Dorsolateral prefrontal cortex (tissue), 122 donors: ENCODE measurements at places on chromosomes 2 and 18. TPM values are rescaled to one million over a fixed set of nuclear protein-coding genes. Genes with fewer than 3 reads are reported as not detected.

- no peak for DNase-seq
These were observed 481.9 kb downstream of the CDH2 start for GRCh38 chr18:27695052-27695451.

KIF3C gene
- 310 TPM for total RNA-seq

DNA sequence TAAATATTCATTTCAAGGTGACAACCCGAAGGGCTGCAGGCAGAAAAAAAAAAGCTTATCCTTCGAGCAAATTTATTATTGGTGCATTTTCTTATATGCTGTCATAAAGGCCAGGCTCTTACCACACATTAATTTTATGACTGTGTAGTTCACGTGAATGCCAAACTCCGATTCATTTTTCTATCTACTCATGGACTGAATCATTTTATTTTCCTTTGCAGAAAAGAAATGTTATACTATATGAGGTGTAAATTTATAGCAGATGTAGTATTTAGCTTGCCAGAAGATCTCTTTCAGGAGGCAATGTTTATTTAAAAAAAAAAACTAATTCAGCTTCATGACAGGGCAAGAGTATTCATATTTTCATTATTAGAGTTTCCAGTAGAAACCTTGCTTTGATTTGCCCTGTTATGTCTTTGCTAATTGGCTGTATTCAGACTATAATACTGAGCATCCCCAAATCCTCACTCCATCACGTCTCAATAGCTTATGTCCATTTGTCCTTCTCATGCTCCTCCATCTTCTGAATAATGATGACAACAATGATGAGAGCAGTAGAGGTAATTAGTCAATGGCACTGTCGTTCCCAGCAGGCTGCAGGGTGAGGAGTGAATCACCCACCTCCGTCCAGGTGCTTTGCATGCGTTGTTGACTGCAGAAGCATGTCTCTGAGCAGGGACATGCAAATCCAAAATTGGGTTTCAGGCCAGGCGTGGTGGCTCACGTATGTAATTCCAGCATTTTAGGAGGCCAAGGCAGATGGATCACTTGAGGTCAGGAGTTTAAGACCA, 101.1 kb upstream of the RAB12 start:
- DNase-seq, result no peak

- no peak for DNase-seq
These were observed 85.8 kb downstream of the SH3RF3 start for GRCh38 chr2:109214651-109215371.

PRR30 gene
- total RNA-seq, result not detected

DNA sequence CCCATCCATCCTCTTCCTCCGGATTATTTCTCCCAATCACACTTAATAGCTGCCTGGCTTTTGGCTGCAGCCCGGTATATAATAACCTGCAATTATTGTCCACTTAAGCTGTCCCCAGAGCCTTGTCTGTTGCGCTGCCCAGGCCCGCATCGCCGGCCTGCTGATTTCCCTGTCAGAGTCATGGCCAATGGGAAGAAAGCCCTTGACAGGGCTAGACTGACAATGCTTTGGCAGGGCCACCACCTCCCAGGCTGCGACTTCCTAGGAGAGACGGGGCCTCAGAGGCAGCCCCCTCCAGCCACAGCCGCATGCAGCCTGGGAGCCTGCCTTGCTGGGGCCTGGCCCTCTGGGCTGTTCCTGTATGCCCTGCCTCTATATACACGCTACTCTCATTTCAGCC, 10.0 kb upstream of the CELF4 start:
- DNase-seq, result no peak

DNA sequence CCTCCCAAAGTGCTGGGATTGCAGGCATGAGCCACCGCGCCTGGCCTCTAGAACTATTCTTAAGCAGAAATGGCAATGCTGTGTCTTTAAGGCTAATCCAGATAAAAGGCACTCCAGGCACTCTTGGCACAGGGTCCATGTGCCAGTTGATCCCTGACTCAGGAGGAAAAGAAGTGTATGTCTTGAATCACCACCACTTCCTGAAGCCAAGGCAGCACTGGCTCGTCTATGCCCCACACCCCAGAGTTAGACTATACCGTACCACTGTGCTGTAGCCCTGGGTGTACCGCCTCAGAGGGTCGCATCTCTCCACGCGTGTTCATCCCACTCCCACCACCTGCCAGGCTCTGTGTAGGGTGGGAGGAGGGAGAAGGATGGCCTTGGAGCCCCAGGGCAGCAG, 9.0 kb downstream of the TNFRSF11A start:
- no peak for DNase-seq
